NCI-H2107 (cell line): ENCODE measurements at places on chromosomes 4 and X.

GRCh38 chrX:7188672-7189071 lies 40.7 kb upstream of the PUDP start:
- DNase-seq: no peak

DNA sequence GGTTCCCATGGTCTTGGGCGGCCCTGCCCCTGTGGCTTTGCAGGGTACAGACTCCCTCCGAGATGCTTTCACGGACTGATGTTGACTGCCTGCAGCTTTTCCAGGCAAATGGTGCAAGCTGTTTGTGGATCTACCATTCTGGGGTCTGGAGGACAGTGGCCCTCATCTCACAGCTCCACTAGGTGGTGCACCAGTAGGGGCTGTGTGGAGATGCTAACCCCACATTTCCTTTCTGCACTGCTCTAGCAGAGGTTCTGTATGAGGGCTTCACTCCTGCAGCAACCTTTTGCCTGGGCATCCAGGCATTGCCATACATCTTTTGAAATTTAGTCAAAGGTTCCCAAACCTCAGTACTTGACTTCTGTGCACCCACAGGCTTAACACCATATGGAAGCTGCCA lies 176.1 kb downstream of the DCAF12L1 start:
- no peak for DNase-seq

- no peak for DNase-seq
Observed at GRCh38 chr4:156998500-156999174, 27.0 kb upstream of the PDGFC start.

DNA sequence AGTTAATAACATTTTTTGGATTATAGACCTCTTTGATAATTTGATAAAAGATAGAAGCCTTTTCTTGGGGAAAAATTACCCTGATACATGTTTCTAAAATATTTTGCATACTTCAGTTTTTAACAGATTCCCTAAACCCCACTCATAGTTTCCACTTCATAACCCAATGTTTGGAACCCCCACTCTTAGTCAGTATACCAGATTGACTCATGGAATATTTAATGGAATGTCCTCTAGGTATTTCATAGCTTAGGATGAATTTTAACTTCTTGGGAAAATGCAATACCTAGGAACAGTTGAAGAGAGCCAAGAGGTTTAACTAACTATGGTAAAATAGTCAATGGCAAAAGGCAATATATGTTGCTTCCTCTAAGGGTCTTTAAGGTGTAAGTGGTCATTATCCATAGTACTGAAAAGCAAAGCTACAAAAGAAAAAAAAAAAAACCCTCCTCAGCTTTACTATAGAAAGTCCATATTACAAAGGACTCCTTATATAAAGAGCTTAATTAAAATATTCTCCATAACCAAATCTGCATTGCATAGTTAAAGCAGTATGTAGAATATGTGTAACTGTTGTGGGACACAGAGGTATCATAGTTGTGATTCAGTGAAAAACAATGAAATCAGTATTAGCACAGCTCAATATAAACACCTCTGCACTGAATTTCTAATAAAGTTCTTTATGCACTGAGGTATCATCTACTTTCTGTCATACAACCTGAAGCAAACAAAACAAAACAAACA lies 159.9 kb downstream of the PCDH7 start:
- no peak for DNase-seq

GRCh38 chrX:53223068-53223693 lies 1.8 kb downstream of the KDM5C start:
- no peak for DNase-seq

- no peak for DNase-seq
Observed at GRCh38 chrX:119853444-119853843, 681 bp upstream of the UPF3B start.

GRCh38 chr4:112642526-112642925 lies 5.6 kb downstream of the LARP7 start:
- DNase-seq: no peak

- no peak for DNase-seq
Observed at GRCh38 chr4:168886351-168886750, 123.7 kb downstream of the CBR4 start.

DNA sequence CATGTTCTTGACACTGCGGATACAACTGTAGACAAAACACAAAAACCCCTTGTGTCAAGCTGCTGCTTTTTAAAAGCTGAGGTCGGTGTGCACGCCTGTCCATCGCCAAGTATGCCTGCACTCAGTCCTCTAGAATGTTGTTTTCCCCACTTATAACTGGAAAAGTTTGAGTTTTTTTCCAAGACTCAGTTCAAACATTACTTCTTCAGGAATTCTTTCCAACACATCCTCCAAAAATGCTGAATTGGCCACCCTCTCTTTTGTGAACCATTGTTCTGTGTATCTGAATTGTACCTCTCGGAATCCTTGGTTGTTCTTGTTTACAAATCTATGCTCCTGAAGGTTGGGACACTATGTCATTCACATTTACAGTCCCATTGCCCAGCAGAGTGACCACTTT lies 94.6 kb downstream of the REELD1 start:
- DNase-seq: no peak

DNA sequence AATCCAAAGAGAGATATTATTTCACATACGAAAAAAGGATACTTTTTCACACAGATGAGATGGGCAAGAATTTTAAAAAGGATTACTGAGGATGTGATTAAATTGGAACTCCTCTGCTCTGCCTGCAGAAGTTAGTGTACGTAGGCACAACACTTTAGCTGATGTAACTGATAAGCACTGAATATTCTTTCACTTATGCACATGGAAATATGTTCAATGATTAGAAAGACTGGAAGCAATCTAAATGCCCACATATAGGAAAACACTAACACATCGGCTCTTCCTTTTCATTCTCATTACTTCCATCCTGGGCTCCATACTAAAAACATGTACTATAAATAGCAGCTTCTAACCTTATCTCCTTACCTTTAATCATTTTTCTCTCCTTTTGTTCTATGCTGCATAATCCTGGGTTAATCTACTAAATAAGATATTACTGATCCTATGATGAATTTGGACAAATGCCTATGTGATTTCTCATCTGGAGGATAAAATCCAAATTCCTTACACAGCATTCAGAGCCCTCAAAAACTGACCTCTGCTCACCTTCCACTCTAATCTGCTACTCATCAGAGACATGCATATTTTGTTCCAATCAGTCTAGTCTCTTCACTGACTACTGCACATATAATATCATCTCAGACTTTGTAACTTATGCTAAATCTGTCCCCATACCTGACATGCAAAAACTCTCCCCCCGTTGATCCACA lies 197.8 kb downstream of the PDGFC start:
- DNase-seq: no peak

GRCh38 chrX:70405003-70405402 lies 18.1 kb upstream of the GDPD2 start:
- no peak for DNase-seq

DNA sequence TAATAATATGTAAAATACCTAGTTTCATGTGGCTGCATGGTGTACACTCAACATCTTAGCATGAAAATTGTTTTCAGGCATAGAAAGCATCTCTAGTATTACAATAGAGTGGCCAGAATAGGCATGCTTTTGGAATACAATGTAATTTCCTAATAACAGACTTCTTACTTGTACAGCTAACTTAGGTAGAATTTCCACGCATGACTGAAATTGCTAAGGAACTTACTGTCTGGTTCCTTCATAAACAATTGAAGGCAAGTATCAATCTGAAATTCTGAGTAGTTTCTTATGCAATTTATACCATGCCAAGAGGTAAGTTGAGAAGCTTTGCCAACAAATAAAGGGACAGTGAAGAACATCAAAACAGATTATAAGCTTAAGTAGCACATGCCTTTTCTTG lies 26.7 kb downstream of the SULT1E1 start:
- no peak for DNase-seq

DNA sequence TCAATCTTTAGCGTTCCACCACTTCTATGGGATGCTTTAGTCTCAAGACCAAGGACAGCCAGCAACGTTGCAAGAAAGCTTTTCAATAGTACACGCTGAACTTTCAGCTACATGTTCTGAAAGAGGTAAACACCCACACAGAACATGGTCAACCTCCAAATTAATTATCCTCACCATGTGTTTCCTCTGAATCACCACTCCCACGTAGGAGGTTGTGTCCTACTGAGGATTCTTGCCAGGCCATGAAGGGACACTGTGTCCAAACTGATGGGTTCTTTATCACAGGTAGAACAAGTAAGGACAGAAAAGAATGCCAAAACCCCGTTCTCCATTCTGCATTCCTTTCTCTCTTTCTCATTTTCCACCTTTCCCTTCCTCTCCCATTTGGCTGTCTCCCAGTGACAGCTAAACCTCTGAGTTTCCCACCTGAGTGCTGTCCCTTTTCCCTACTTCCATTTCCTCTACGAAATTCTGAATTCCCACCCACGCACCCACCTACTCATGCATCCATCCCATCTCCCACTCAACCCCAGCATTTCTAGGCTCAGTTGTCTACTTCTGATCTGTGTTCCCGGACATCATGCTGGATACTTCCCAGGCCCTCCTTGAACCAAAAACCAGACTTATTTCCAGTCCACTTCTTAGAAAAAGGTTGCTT lies 29.0 kb upstream of the GPM6B start:
- DNase-seq: no peak

- no peak for DNase-seq
Observed at GRCh38 chrX:156002507-156002906, 5.0 kb downstream of the IL9R start.

GRCh38 chr4:10736895-10737294 lies 52.3 kb upstream of the CLNK start:
- DNase-seq: no peak

DNA sequence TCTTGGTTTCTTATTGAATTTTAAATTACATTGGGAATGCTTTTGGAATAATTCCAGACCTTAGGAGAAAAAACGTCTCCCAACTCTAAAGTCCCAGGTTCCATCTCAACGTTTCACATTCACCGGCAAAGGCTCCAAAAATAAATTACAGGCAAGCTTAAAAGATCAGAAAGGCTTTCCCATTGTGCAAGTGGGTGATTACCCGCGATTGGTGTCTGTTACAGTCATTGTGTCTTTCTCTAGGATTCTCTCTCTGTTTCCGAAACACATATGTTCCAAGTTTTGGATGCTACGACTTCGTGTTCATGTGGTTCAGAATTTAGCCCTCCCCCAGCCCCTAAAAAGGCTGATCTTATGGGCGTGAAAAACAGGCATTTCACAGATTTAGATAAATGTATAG lies 41.8 kb downstream of the PALLD start:
- no peak for DNase-seq

- DNase-seq: no peak
Observed at GRCh38 chr4:5710961-5711478, at the start of gene EVC. Gene EVC (plus strand): TSS chr4:5711201. CDS start chr4:5711381, 180 bp downstream.

DNA sequence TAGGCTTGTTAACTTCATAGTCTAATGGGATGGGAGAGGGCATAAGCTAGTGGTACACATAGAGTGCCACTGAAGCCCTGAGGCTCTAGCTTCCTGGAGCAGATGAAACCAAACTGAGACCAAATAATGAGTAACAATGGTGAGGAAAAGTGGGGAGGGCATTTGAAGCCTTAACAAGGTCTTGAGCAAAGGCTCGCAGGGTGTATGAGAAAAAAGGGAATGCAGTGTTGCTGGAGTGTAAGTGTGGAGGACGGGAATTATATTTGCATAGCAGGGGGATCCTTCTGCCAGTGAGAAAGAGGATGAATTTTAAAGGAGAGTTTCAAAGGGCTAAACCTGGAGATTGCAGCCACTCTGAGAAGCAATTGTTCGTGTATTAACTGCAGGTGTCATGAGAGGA lies 263.1 kb downstream of the ANK2 start:
- DNase-seq: no peak

GRCh38 chr4:144709793-144710525 lies 64.0 kb downstream of the HHIP start:
- DNase-seq: no peak

DNA sequence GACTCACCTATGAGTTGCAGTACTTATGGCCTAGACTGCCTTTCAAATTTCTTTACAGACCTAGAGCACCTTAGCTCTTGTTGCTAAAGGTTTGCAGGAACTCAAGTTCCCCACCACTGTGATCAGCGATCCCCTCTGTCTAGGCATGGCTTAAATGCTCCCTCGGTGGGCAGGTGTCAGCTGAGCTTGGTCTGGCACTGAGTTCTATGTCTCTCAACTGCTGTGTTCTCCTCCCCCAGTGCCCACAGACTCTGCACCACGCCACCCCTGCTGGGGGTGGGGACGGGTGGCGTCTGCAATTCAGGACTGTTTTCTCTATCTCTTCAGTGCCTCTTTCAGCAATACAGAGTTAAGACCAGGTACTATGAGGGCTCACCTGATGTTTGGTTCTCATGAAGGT lies 30.5 kb downstream of the TMEM271 start:
- no peak for DNase-seq

- DNase-seq: no peak
Observed at GRCh38 chr4:184416913-184417734, 57.2 kb downstream of the IRF2 start.

- no peak for DNase-seq
Observed at GRCh38 chr4:86498863-86499166, 95.3 kb upstream of the PTPN13 start.

GRCh38 chrX:103418811-103419340 lies 42.5 kb downstream of the BEX3 start:
- DNase-seq: no peak

DNA sequence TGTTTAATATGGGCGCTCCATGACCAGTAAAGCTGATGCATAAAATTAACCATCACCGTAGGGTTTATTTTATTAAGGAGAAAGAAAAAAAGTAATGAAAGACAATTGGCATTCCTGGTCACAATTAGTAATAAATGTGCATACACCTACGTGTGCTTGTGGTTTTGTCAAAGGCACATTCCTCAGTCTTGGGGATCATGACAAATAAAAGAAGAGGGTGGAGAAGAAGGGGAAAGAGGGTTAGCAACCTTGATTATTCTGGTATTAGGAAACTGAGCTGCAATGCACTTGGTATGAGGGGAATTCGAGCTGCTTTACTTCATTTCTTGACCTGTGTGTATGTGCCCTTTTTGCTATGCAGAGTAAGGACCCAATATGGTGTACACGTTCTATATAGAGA lies 1798.3 kb upstream of the PCDH7 start:
- DNase-seq: no peak

- DNase-seq: no peak
Observed at GRCh38 chr4:151316645-151317044, 8.8 kb downstream of the SH3D19 start.

- peak; percentile 14 for DNase-seq
Observed at GRCh38 chr4:145179281-145179860, 1.0 kb downstream of the OTUD4 start.
